ENCODE measurements at places on chromosomes 1 and 21.
A peak's percentile ranks its signal among the peaks of the same experiment; 100 is the strongest.

GRCh38 chr1:1120866-1121591 lies 5.1 kb upstream of the C1orf159 start:
- no peak for DNase-seq

DNA sequence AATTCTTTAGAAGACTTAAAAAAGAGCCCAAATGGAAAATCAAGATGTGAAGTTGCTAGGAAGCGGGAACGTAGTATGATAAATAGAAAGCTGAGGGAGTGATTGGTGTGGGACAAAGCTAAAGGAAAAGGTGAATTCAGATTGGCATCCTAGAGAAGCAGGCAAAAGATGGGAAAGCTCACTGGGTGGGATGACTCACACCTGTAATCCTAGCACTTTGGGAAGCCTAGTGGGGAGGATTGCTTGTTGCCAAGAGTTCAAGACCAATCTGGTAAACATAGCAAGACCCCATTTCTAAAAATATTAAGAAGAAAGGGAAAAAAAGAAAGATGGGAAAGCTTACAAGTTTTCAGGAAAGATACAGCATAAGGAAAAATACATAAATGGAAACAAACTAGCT lies 1.8 kb downstream of the MRPS21 start:
- DNase-seq: no peak

DNA sequence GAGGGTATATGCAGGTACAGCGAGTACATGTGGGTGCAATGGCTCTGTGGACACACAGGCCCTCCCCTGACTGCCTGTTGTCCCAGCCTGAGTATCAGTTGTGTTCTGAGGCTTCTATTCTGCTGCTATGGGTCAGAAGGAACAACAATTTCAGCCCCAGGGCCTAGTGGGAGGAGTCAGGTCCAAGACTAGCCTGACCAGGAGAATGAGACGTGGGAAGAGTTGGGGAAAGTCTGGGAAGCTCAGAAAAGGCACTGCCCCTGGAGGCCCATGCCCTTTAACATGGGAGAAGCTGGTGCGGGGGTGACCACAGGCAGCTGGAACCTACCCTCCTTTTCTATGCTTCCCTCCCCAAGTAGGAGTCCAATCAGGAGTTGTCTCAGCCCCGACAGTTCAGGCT lies 7.7 kb downstream of the IGSF8 start:
- no peak for DNase-seq

GRCh38 chr1:62676611-62677356 lies 11.4 kb downstream of the DOCK7 start:
- no peak for DNase-seq

- no peak for DNase-seq
Observed at GRCh38 chr1:29171089-29171488, 10.6 kb downstream of the SRSF4 start.

DNA sequence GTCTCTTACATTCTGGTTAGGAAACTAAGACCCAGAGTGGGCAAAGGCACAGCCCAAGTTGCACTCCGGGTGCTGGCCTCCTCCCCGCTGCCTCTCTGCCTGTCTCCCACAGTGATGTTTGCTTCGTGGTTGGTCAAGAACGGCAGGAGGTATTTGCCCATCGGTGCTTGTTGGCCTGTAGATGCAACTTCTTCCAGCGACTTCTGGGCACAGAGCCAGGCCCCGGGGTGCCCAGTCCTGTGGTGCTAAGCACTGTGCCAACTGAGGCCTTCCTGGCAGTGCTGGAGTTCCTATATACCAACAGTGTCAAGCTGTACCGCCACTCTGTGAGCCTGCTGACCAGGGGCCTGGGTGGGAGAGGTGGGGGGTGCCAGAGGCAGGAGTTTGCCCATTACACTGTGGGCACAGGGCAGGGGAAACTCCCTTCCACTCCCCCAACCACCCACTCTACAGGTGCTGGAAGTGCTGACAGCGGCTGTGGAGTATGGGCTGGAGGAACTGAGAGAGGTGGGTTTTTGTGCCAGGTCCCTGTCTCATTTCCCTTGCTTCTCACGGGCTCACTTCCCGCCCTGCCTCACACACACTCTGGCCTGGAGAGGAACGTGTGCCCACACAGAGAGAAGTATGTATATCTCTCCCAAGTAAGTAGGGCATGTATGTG lies 1.9 kb downstream of the BTBD19 start:
- DNase-seq: peak; percentile 54

GRCh38 chr1:9872430-9873165 lies 37.5 kb downstream of the CTNNBIP1 start:
- no peak for DNase-seq

DNA sequence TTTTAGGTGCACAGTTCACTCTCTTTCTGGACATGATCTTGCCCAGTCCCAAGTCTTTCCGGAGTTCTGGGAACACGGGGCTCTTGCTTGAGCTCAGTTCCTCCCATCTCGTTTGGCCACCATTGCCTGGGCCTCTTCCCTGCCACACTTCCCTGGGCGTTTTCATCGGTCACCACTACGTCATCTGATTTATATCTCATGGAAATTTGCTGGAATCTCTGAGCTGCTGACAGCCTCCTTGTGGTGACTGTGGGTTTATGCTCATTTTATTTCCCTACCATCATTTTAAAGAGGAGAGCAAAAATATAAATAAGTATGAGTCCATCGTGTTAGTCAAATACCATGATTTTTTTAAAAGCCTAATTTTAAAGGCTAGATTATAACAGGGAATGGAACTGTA lies 449.1 kb upstream of the KAZN start:
- DNase-seq: no peak

- DNase-seq: peak; percentile 43
Observed at GRCh38 chr21:35048183-35048601, 910 bp downstream of the RUNX1 start.

DNA sequence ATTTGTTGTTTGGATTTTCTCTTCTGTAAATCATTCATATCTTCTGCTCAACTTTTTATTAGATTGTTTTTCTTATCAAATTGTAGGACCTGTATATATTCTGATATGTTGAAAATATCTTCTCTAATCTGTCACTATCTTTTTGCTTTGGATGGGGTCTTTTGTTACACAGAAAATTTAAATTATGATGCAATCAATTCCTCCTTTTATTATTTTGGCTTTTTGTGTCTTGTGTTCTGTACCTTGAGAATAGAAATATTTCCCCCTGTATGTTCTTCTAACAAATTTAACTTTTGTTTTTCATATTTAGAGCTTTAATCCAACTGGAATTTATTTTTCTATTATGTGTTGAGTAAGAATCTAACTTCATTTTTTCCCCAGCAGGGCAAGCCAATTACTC lies 3.2 kb upstream of the AVPR1B start:
- DNase-seq: no peak

DNA sequence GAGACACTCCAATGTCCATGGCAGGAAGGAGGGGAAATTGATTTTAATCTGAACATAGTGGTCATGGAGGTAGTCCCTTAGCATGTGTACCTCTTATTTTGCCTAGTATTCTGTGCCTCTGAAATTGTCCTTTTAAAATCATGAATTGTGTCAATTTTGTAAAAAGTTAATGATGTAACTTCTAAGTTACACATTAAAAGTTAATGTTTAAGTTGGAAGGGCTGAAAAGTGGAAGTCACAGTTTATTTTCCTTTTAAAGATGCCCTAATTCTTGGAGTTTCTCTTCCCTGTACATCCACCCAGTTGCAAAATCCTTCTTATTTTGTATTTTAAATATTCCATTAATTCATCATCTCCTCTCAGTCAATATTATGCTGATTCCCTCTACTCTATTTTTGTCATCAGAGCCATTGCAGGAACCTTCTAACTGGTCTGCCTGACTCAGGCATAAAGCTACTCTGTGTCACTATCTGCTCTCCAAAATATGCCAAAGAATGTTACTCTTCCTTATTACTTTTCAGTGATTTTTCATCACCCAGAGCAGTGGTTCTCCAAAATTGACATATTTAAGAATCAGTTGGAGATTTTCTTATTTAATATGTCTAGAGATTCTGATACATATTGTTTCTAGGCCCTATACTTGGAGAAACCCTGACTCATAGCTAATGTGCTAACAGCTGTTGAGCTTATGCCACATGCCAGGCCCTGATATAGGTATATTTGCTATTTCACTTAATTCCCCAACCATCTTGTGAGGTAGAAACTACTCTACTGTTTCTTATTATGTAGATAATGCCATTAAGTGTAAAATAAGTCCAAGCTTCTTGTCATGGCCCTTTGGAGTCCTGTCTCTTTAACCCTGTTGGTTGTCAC lies 5.1 kb downstream of the HOOK1 start:
- no peak for DNase-seq

DNA sequence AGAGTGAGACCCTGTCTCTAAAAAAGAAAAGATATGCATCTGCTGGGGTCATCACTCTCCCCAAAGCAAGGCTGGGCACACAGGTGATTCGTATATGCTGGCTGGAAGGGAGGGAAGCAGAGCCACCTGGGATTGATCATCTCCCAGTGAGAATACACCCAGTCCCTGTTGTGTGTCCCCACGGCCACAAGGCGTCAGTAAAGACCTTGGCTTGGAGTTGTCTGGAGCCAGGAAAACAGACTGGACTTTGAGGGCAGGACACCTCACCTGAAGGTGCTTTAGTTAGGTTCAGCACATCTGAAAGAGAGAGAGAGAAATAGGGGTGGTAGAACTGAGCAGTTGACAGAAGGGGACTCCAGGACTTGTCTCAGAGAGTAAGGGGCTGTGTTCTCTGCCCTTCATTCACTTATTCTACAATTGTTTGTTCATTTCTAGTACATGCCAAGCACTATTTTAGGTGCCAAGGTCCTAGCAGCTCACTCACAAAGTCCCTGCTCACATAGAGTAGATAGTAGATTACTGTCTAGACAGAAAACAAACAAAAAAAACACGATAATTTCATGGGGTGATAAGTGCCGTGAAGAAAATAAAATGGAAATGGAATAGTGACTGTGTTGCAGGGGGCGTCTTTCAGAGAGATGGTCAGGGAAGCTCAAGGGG lies 13.5 kb downstream of the CITED4 start:
- no peak for DNase-seq

DNA sequence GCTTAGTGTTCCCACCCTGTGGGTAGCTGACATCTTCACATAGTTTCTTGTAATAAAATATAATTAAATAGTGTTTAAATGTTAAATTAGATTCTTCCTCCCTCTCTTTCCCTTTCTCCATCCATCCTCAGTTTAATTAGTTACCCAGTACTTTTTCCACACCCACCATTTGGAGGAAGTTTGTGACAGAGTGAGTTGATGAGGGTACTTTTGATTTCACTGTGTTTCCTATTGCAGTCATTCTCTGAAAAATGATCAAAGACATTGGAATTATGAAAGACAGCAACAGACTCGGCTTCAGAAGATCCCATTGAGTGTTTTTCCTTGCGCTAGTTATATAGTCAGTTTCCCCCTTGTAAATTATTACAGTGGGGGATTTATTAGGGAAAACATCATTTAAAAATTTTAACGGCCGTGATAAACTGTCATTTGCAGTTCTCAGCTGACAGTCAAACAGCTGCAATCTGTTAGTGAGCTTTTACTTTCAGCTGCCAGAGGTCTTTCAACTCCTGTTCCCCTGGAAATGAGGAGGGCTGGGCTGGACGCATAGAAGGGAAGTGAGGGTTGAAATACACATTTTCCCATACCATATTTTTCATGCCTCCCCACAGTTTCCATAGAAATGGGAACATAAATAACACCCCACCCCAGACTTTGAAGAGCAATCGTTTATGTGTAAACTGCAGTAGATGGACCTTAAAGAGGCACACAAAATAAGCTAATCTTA lies 61.3 kb upstream of the CACYBP start:
- no peak for DNase-seq

DNA sequence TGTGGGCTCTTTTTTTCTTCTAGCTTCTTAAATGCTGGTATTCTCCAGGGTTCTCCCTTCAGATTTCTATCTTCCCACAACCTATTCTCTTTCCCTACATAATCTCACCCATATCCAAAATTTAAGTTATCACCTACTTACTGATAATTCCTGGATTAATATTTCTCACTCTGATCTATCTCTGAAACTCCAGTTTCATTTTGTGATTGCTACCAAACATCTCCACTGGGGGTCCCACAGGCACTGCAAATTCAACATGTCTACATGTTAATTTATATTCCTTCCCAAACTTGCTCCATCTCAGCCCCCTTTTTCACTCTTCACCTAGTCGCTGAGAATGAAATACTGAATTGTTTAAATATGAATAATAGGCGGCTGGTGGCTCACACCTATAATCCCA lies 9.9 kb upstream of the C1orf141 start:
- no peak for DNase-seq

DNA sequence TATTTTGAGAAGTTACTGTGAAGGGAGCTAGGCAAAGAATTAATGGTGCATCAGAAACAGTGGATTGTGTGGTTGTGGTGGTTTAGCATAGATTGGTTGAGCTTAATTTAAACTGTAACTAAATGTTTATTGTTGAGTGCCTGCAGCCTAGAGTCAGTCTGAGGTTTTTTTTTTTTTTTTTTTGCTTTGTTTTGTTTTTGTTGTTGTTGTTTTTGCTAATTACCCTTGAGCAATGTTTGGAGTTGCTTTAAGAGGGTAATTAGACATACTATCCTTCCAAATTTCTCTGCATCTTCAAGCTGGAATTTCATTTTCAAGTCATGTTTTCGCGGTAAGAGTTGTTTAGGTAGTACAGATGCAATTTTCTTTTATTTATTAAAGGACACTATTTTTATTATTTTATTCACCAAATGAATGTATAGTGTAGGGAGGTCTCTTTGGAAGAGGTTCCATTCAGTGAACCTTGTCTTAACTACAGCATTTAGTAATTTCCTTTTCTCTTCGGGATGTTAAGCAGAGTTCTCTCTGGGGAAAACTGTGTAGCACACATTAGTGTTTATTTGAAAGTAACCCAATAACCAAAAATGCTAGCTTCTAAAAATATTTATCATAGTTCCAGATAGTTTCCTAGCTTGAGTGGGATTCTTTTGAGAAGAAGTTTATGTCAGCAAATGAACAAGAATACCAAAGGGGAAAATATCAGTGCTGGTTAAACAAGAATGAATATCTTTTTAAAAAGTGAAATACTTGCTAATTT lies 82.3 kb downstream of the CLIC4 start:
- no peak for DNase-seq

- DNase-seq: no peak
Observed at GRCh38 chr1:193747579-193747978, 561.2 kb upstream of the B3GALT2 start.

- DNase-seq: no peak
Observed at GRCh38 chr1:180567654-180568053, 8.9 kb downstream of the OVAAL start.

- DNase-seq: no peak
Observed at GRCh38 chr1:43149889-43150288, 22.2 kb downstream of the EBNA1BP2 start.

GRCh38 chr1:227795732-227796131 lies 19.7 kb upstream of the PRSS38 start:
- DNase-seq: no peak

GRCh38 chr1:241542199-241542907 lies 10.2 kb downstream of the KMO start:
- DNase-seq: no peak

DNA sequence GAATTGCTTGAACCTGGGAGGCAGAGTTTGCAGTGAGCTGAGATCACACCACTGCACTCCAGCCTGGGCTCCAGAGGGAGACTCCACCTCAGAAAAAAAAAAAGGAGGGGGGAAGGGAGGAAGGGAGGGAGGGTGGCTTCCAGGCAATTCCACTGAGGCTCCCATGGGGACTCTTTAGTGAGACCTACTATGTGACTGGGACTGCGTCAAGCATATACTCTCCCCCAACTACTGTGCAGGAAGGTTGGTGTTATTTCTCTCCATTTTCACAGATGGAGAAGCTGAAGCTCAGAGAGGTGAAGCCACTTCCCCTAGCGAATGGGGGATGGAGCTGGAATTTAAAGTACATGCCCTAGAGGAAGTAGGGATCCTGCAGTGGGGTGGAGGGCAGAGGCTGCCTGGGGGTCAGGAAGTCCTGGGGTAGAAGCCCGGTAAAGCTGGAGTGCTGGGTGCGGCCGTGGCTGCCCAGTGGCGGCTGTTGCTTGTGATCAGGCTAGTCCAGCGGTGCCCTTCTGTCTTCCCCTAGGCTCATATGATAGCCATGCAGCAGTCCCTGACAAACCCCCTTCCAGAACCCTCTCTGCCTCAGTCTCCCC lies 40.3 kb downstream of the RAP1GAP start:
- DNase-seq: no peak

All from activated naive CD4-positive, alpha-beta T cell treated with Interleukin-2 at 50 U/mL for 16 hours (primary cell).